ENCODE measurements at places on chromosomes 7 and 10.

DNA sequence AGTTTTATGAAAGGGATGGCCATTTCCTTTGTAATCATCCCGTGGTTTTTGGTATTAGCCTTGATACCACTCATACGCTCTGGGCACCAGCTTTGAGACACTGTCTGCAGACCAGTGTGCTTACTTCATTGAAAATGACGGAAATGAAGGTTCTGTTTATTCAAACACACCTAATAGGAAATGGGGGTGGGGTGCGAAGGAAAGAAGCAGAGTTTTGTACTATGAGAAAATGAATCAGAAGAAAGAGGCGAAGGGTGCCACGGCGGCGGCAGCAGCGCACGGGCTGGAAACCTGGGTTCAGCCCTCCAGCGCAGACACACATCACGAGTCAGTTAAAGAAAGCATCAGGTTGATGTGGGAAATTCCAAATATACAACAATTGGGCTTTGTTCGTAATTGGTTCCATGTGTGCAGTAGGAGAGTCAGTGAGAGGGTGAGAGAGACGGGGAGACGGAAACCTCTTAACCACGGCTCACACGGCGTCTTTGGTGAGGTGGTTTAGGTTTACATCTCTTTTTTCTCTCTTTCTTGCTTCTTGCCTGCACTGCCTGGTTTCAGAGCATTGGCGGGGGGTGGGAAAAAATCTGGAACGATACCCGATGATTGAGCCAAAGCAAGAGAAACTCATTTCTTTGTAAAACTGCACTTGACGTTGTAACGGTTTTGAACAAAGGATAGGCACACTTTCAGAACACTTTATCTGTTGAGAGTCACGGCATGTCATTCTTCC is 321.2 kb downstream of the FRMD4A start:
- DNase-seq = peak; percentile 43

DNA sequence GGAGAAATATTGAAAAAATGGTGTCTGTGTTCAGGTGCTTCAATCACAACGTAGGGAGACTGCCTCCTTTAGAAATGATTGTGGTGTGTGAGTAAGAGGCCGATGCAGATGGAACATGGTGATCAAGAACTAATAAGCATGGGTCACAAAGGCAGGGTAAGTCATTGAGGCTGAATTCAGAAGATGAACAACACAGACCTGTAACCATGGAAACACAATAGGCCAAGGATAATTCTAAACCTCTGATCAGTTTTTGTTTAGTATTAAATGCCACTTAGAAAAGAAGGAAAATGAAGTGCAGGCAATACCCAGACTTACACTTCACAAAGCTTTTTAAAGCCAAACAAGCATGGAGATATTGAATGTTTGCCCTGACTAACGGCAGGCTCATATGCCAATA is 32.8 kb upstream of the TAS2R16 start:
- DNase-seq = no peak

DNA sequence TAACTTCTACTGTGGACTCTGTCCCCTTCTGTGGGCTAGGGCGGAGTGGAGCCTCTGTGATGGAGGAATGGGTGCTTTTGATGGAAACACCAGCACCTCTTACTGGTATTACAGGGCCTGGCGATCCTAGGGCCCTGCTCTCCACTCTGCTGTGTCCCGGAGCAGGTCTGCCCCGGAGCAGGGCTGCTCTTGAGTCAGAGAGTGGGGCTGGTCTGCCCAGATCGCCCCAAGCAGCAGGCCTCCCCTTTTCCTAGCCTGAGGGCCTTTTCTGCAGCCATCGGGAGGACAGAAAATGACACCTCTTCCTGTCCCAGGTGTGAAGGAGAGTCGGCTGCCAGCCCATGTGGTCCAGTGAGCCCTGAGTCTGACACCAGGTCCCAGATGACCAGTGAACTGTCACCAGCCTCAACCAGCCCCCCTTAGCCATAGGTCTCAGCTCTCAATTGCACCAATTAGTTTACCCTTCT is 1.4 kb downstream of the ZNF282 start:
- DNase-seq = no peak

- DNase-seq = no peak
These were observed 65.1 kb downstream of the MINDY3 start for GRCh38 chr10:15795036-15795792.

GRCh38 chr7:45873355-45873754 is 473 bp upstream of the CCDC201 start:
- DNase-seq = no peak

DNA sequence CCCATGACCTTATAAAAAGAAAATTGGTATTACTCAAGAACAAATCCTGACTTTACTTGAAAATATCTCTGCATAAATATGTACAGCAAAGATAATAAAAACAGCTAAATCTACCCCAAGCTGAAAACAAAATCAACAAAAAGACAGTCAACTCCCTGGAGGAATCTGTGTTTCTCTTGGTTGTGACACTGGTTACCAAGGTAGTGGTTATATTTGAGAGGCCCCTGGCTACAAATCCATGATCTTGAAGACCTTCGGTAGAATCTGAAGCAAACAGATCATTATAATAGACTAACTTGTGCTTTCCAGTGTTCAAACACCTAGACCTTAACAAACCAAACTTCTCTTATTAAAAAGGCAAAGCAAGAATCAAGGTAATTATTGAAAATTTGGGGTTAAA is 123.9 kb upstream of the SGCE start:
- DNase-seq = no peak

DNA sequence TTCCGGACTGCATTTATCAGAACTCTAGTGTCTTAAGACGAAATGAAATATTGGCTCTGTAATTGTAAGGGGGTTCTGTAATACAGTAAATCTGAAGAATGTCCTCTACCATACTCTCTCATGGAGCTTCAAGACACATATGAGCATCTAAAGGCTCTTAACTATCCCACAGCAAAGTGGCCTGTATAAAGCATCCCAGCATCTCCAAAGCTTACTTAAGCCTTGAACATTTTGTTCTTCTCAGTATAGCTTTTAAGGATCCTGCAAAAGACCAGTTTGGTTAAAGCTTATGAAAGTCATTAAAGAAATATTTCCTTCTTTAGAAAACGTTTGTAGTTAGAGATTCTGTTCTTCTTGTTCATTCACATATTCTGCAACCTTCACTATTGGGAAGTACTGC is 75.1 kb downstream of the HGF start:
- no peak for DNase-seq

DNA sequence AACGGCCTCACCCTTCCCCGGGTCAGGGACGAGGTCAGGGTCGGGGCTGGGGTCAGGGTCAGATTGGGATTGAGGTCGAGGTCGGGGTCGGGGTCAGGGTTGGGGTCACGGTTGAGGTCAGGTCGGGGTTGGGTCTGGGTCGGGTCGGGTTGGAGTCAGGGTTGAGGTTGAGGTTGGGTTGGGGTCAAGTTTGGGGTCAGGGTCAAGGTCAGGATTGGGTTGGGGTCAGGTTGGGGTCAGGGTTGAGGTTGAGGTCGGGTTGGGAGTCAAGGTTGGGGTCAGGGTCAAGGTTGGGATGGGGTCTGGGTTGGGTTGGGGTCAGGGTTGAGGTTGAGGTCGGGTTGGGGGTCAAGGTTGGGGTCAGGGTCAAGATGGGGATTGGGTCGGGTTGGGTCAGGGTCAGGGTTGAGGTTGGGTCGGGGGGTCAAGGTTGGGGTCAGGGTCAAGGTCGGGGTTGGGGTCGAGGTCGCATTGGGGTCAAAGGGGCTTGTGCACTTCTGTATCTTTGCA is 131.4 kb downstream of the VIPR2 start:
- no peak for DNase-seq

GRCh38 chr10:115525141-115525540 is 432.0 kb downstream of the ATRNL1 start:
- no peak for DNase-seq

GRCh38 chr7:82566752-82567151 is 123.2 kb upstream of the CACNA2D1 start:
- no peak for DNase-seq

DNA sequence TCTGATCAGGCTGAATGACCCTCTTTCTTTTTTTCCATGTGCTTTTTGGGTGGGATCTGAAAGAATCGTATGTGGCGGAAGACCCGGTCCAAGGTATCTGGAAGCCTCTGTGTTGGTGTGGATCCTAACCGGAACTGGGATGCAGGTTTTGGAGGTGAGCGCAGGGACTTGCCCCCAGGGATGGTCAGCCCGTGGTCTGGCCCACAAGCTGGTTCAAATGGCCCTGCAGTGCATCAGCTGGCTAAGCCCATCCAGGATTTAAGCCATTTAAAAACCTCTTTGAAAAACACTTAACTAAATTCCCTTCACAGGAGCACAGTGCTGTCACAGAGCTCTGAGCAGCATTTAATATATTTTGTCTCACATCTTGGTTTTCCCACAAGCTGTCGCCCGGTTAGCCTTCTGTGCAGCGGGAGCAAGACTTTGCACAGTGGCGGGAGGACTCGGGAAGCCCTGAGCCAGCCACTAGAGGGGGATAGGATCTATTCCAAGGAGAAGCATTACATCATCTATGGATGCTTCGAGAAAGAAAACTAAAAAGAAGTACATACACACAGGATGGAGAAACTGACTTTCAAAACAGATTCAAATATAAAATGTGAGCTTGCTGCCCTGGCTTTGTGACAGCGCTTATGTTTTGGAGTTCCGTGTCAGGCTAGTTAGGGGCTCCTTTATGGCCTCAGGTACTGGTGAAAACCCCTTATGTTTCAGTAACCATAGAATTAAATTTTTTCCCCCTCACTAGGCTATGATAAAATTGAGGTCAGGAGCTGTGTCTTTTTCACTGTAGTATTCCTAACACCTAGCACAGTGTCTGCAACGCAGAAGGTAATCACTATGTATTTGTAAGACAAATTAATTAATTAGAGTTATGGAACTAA is 11.3 kb downstream of the CPA2 start:
- DNase-seq = no peak

DNA sequence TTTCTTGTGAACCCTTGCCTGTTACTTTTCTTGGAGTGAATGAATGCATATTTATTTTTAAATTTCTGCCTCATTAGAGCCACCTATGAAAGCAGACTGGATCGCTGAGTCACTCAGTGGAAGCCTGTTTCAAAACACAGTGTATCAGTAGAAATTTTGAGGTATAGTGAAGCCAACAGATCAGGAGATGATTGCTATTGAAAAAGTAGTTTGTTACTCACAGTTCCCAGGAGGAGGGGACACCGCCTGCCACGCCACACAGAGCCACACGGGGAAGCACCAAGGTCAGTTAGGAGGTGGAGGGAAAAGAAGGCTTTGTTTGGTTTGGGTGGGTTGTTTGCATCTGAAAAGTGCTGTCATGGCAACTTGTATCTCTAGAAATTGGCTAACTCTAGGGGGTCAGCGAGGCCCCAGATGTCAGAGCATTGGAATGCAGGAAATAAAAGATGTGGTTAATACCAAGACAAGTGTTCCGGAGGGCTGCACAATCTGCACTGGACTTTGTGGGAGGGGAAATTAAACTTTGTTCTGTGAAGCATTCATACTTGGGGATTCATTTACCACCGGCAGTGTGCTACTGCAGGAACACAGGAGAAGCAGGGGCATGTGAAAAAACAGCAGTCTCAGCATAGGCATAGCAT is 106.4 kb upstream of the SDK1 start:
- no peak for DNase-seq

GRCh38 chr7:155825336-155825735 is 13.1 kb upstream of the SHH start:
- DNase-seq = no peak

DNA sequence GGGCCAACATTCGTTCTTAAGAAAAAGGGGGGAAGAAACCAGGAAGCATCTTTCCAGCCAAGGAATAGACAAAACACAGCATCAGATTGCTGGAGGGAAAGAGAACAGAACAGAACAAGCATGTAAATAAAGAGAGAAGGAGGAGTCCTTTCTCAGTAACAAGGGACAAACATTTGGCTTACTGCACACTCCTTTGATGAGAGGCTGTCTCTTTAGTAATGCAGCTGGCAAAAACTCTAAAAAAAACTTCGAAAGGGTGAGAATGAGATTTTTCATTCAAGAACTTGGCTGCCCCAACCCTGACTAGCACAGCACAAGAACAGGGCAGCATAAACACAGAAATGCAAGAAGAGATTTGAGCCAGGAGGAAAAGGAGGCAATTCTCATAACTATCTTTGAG is 38.9 kb upstream of the IL6 start:
- no peak for DNase-seq

- no peak for DNase-seq
These were observed 24.1 kb upstream of the SFRP5 start for GRCh38 chr10:97795886-97796285.

DNA sequence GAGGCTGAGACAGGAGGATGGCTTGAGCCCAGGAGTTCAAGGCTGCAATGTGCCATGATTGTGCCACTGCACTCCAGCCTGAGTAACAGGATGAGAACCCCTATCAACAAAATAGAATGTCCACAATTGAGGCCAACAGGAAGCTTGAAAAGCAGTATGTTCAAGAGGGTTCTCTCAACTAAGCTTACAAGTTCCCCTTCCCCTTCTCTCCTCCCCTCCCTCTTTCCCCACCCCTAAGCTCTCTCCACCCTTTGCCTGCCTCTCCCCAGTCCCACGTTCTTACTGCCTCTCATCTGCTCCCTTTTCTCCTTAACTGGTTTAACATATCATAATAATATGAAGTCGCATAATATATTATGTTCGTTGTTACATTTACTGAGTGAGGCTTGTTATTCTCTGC is 35.4 kb downstream of the KIAA1549 start:
- no peak for DNase-seq

- DNase-seq = no peak
These were observed 97.8 kb upstream of the KLF6 start for GRCh38 chr10:3882855-3883254.

- no peak for DNase-seq
These were observed 152.0 kb downstream of the CCDC3 start for GRCh38 chr10:12849319-12850181.

DNA sequence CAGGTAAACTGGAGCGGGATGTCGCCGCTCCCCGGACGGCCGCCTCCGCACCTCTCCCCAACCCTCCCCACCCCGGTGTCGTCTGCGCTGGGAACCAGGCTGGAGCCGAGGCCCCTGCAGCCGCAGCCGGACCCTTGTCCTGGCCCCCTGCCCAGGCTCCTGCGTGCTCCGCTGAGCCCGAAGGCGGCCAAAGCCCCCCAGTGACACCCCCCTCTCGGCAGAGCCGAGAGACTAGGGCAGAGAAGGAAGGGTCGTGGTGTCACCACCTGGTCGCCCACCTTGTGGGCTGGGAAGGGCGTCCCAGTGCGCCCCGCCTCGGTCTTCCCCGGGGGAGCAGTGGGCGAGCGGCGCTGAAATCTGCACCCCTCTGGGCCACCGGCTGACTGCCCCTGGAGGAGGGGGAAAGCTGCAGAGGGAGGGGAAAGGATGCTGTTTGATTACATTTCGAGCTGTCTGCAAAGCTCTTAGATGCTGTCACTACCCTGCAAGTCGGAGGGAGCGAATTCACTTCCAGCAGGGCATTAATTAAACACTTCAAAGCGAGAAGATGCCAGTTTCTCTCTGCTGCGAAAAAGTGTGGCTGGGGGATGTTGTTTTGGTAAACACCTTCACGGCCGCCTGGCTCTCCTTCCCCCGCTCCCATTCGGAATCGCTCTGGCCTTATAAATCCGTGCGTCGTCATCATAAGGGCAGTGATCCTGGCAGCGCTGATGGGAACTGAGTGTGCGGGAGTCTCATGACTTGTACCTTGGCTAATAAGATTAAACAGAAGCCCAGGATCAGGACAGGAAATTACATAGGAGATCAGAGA is 622 bp downstream of the DYNC1I1 start:
- DNase-seq = no peak

GRCh38 chr7:139075031-139075652 is 34.4 kb downstream of the ZC3HAV1 start:
- peak; percentile 58 for DNase-seq

- no peak for DNase-seq
These were observed 223.7 kb upstream of the MKLN1 start for GRCh38 chr7:131103997-131104396.

GRCh38 chr7:2982831-2983230 is 60.8 kb downstream of the CARD11 start:
- DNase-seq = peak; percentile 53

GRCh38 chr10:69880301-69881081 is 78.8 kb downstream of the COL13A1 start:
- DNase-seq = no peak

Data from CD8-positive, alpha-beta memory T cell (primary cell).